ENCODE measurements at places on chromosomes 6 and 20. TPM values are rescaled to one million over a fixed set of nuclear protein-coding genes. Genes with fewer than 3 reads are reported as not detected.

GRCh38 chr6:90088009-90088408 is 193.7 kb downstream of the GJA10 start:
- peak overlapping the region; percentile 8 for H3K27ac ChIP-seq
- peaks cover 23% of the 10 kb centered on the region for H3K36me3 ChIP-seq
- peaks cover 81% of the 10 kb centered on the region for H3K4me1 ChIP-seq
- H3K4me3 ChIP-seq: no peak overlapping the region
- no peak for DNase-seq

The LHFPL5 gene
- total RNA-seq: not detected

- H3K27me3 ChIP-seq: no peaks in the 10 kb centered on the region
- no peak for DNase-seq
- no peak overlapping the region for H3K4me3 ChIP-seq
- no peak overlapping the region for H3K27ac ChIP-seq
- no peaks in the 10 kb centered on the region for H3K36me3 ChIP-seq
These were observed 634.2 kb upstream of the IMPG1 start for GRCh38 chr6:76706631-76707030.

The TAF4 gene
- 41.5 TPM for total RNA-seq

GRCh38 chr20:39775110-39775509 is 813.0 kb downstream of the DHX35 start:
- H3K27me3 ChIP-seq: no peaks in the 10 kb centered on the region
- no peak overlapping the region for H3K4me3 ChIP-seq
- H3K27ac ChIP-seq: no peak overlapping the region

GRCh38 chr6:37515712-37516075 is 16.0 kb upstream of the CCDC167 start:
- H3K27ac ChIP-seq: peak overlapping the region; percentile 99
- H3K4me1 ChIP-seq: peaks cover 91% of the 10 kb centered on the region
- H3K36me3 ChIP-seq: no peaks in the 10 kb centered on the region
- H3K27me3 ChIP-seq: no peaks in the 10 kb centered on the region

The COL21A1 gene
- not detected for total RNA-seq

The UBE2C gene
- total RNA-seq: 0.44 TPM

DNA sequence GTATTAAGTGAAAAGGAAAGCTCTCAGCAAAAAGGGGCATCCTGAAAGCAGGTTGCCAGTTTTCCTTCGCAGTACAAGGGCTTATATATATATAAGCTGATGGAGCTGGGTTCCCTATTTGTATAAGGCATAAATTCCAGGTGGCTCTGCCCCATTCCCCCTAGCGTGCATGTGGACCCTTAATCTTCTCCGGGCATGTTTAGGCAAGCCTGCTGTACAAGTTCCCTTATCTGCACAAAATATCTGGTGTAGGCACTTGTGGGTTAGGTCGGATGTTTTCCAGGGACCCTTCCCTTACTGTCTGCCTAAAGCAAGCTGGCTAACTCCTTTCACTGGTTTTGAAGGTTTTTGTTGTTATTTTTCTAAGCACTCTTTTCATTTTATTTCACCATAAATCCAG is 140.7 kb downstream of the FUT9 start:
- DNase-seq: no peak
- no peak overlapping the region for H3K27ac ChIP-seq
- H3K27me3 ChIP-seq: no peaks in the 10 kb centered on the region
- no peak overlapping the region for H3K4me3 ChIP-seq

GRCh38 chr6:118277631-118278030 is 270.5 kb upstream of the PLN start:
- H3K27ac ChIP-seq: no peak overlapping the region
- no peaks in the 10 kb centered on the region for H3K36me3 ChIP-seq
- no peak overlapping the region for H3K4me3 ChIP-seq
- H3K4me1 ChIP-seq: peaks cover 6% of the 10 kb centered on the region
- no peak for DNase-seq
- peaks cover 23% of the 10 kb centered on the region for H3K27me3 ChIP-seq

Measured in naive thymus-derived CD8-positive, alpha-beta T cell (primary cell).